Uterus (tissue), 4 donors: ENCODE measurements at places on chromosomes 11 and 22. TPM values are rescaled to one million over a fixed set of nuclear protein-coding genes. Genes with fewer than 3 reads are reported as not detected.

DNA sequence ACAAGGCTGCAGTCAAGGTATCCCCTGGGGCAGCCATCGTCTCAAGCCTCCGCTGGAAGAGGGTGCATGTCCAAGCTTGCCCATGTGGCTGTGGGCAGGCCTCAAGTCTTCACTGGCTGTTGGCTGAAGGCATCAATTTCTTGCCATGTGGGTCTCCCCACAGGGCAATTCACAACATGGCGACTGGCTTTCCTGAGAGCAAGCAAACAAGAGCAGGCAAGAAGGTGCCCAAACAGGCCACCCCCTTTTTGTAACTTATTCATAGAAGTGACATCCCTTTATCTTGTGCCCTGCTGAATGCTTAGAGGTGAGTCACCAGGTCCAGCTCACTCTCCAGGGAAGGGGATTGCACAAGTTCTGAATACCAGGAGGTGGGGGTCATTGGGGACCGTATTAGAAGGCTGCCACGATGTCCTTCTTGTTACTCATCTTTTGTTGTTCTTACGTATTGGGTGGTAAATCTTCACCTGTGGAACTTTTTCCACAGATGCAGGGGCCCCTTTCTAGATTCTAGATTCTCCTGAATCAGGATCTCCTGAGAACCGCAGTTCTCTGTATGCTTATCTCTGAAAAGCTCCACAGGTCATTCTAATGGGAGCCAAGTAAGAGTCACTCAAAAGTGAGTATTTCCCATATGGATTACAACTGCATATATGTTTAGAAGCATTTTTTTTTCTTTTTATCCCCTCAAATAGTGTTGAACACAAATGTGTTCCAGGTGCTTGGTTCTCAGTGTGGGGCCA is 44.2 kb upstream of the MICAL2 start:
- no peak overlapping the region for H3K4me3 ChIP-seq
- no peaks in the 10 kb centered on the region for H3K36me3 ChIP-seq
- DNase-seq, result no peak

- H3K36me3 ChIP-seq, result no peaks in the 10 kb centered on the region
- H3K27me3 ChIP-seq, result no peaks in the 10 kb centered on the region
- DNase-seq, result no peak
- no peak overlapping the region for H3K4me3 ChIP-seq
- H3K4me1 ChIP-seq, result no peaks in the 10 kb centered on the region
These were observed 2.6 kb downstream of the C11orf91 start for GRCh38 chr11:33697997-33698396.

Gene NAV2
- total RNA-seq, result 6.8 TPM

- no peaks in the 10 kb centered on the region for H3K4me1 ChIP-seq
- H3K36me3 ChIP-seq, result no peaks in the 10 kb centered on the region
- no peak overlapping the region for H3K27ac ChIP-seq
- no peaks in the 10 kb centered on the region for H3K27me3 ChIP-seq
These were observed 507.1 kb downstream of the SOX6 start for GRCh38 chr11:15849257-15849656.

Gene KRTAP5-7
- total RNA-seq, result not detected

DNA sequence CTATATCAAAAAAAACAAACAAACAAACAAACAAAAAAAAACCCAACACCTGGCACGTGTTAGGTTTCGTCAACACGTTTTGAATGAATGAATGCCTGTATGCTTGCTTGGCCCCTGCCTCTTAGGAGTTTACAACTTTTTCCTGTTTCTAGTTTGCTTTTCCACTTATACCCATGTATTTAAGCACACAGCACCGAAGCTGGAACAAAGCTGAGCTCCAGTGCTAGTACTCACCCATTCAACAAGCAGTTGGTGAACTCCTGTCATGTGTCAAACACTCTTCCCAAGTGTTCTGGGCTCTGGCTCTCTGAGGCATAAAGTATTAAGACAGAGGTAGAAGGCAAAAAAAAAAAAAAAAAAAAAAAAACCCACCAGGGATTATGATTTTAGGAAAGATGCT is 599.3 kb downstream of the BUD13 start:
- no peaks in the 10 kb centered on the region for H3K4me1 ChIP-seq
- no peak overlapping the region for H3K4me3 ChIP-seq
- no peak overlapping the region for H3K27ac ChIP-seq
- no peak for DNase-seq
- H3K36me3 ChIP-seq, result no peaks in the 10 kb centered on the region

DNA sequence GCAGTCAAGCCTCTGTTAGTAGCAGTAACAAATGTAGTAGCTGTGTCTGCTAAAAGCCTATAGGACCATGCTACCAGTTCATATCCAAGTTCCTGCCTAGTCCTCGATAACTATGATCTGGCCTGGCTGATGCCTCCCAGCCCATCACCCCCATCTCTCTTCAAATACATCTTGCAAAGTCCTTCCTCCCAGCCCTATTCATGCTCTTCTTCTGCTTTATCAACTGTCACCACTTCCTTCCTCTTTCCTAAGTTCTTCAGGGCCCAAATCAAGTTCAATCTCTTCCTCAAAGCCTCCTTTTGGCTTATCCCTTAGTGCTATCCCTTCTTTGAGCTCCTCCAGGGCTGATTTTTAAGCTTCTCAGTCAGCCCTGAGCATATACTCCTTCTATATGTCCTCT is 150.9 kb upstream of the THY1 start:
- H3K36me3 ChIP-seq, result no peaks in the 10 kb centered on the region
- H3K4me1 ChIP-seq, result no peaks in the 10 kb centered on the region
- no peak overlapping the region for H3K4me3 ChIP-seq

Gene POLR2F
- total RNA-seq, result 34.4 TPM

DNA sequence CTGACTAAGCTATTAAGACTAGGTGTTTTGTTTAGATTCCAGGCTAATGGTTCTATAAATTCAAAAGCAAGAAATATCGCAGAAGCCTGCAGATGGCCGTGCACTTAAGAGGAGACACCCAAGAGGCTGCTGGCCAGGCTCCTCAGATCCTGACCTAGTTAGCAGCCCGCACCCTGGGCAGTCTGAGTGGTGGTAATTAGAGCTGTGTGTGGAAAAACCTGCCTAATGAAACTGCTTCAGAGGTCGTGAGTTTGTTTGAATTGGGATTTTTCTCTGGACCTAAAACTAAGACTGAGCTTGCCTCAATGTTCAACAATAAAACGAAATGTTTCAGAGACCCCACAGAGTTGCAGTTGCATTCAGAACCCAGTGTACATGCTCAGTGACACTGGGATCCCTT is 627.7 kb downstream of the OPCML start:
- no peaks in the 10 kb centered on the region for H3K4me1 ChIP-seq
- H3K36me3 ChIP-seq, result no peaks in the 10 kb centered on the region
- no peak overlapping the region for H3K27ac ChIP-seq
- H3K27me3 ChIP-seq, result no peaks in the 10 kb centered on the region
- no peak overlapping the region for H3K4me3 ChIP-seq

- H3K4me3 ChIP-seq, result no peak overlapping the region
- no peaks in the 10 kb centered on the region for H3K27me3 ChIP-seq
- no peaks in the 10 kb centered on the region for H3K36me3 ChIP-seq
- no peak for DNase-seq
- H3K27ac ChIP-seq, result no peak overlapping the region
- no peaks in the 10 kb centered on the region for H3K4me1 ChIP-seq
These were observed 90.5 kb downstream of the MYEOV start for GRCh38 chr11:69384251-69385143.

DNA sequence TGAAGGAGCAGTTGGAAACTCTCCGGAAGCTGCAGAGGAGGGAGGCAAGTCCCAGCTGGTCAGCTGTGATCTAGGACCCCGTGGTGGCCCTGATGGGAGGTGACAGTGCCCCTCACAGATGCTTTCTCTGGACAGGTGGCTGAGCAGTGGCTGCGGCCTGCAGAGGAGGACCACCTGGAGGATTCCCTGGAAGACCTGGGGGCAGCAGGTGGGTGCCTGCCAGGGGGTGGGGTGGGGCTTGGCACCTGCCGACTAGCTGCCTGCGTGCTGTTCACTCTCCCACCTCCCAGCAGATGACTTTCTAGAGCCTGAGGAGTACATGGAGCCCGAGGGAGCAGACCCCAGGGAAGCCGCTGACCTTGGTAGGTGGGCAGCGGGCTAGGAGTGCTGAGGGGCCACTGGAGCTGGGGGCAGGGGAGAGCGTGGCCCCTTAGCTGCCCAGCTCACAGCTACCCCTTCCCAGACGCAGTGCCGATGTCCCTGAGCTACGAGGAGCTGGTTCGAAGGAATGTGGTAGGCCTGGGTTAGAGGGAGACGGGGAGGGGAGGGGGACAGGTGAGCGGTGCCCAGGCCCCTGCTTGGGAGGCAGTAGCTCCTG is 3.1 kb downstream of the SCO2 start:
- no peaks in the 10 kb centered on the region for H3K4me1 ChIP-seq
- H3K27ac ChIP-seq, result no peak overlapping the region
- no peaks in the 10 kb centered on the region for H3K36me3 ChIP-seq
- no peak overlapping the region for H3K4me3 ChIP-seq

DNA sequence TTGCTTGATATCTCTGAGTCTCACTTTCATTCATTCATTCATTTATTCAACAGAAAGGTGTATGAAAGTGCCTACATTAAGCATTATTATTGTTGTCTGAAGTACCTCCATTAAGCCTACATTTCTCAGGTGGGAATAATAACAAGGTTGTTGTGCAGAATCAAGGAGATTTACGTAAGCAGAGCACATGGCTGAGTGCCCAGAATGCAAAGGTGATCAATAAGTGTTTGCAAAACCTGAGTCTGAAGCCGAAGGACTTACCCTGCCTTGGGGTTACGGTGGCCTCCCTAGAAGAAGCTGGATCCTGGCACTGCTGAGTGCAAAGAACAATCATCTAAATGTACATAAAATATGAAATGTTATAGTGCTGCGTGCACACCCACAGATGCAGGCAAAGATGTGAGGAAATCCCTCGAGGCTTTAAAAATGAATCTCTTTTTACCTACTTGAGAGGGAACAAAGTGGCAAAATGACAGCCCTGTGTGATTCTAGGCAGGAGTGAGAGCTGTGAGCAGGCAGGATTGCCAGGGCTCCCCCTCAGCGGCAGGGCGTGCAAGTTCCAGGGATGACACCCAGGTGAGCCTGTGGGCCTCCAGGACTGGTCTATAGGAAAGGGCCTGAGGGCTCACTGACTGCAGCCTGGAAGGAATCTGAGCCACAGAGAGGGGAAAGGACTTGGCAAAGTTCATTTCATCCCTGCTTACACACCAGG is 133.1 kb upstream of the TBCEL start:
- no peak overlapping the region for H3K4me3 ChIP-seq
- no peaks in the 10 kb centered on the region for H3K27me3 ChIP-seq
- H3K4me1 ChIP-seq, result no peaks in the 10 kb centered on the region
- no peak overlapping the region for H3K27ac ChIP-seq
- no peaks in the 10 kb centered on the region for H3K36me3 ChIP-seq

Gene BEST1
- total RNA-seq, result 3.3 TPM

Gene CRYBB2
- total RNA-seq, result not detected

Gene OR51B4
- not detected for total RNA-seq

Gene ADAMTS15
- 9.9 TPM for total RNA-seq

DNA sequence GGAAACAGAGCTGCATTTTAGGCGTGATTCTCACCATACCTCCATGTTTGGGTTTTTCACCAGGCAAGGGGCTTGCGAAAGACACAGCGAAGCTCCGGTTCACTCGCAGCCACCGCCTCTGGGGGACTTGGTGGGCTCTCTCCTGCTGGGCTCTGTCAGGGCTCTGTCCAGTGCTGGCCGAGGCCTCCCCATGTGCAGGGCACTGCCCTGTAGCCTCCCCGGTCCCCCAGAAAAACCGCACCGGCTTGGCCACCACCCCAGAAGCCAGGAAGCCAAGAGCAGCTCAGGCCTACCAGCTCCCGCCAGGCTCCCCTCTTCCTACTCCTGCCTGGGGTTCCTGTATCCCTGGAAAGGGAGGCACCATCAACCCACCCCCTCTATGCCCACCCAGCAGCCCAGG is 151.5 kb downstream of the CTTN start:
- no peaks in the 10 kb centered on the region for H3K36me3 ChIP-seq
- H3K4me3 ChIP-seq, result no peak overlapping the region
- no peak for DNase-seq
- H3K27ac ChIP-seq, result no peak overlapping the region
- no peaks in the 10 kb centered on the region for H3K27me3 ChIP-seq

GRCh38 chr22:42624551-42625106 is 9.9 kb upstream of the POLDIP3 start:
- H3K36me3 ChIP-seq, result no peaks in the 10 kb centered on the region
- H3K4me1 ChIP-seq, result peaks cover 6% of the 10 kb centered on the region
- no peak for DNase-seq
- H3K27ac ChIP-seq, result peak overlapping the region; percentile 8
- no peaks in the 10 kb centered on the region for H3K27me3 ChIP-seq

- H3K27me3 ChIP-seq, result no peaks in the 10 kb centered on the region
- no peaks in the 10 kb centered on the region for H3K4me1 ChIP-seq
- H3K4me3 ChIP-seq, result no peak overlapping the region
- H3K27ac ChIP-seq, result no peak overlapping the region
These were observed 150.7 kb downstream of the BLID start for GRCh38 chr11:121965330-121965729.

GRCh38 chr22:44438056-44438455 is 60.0 kb downstream of the RTL6 start:
- H3K27ac ChIP-seq, result no peak overlapping the region
- H3K27me3 ChIP-seq, result no peaks in the 10 kb centered on the region
- no peak for DNase-seq
- no peak overlapping the region for H3K4me3 ChIP-seq
- H3K36me3 ChIP-seq, result no peaks in the 10 kb centered on the region
- no peaks in the 10 kb centered on the region for H3K4me1 ChIP-seq

DNA sequence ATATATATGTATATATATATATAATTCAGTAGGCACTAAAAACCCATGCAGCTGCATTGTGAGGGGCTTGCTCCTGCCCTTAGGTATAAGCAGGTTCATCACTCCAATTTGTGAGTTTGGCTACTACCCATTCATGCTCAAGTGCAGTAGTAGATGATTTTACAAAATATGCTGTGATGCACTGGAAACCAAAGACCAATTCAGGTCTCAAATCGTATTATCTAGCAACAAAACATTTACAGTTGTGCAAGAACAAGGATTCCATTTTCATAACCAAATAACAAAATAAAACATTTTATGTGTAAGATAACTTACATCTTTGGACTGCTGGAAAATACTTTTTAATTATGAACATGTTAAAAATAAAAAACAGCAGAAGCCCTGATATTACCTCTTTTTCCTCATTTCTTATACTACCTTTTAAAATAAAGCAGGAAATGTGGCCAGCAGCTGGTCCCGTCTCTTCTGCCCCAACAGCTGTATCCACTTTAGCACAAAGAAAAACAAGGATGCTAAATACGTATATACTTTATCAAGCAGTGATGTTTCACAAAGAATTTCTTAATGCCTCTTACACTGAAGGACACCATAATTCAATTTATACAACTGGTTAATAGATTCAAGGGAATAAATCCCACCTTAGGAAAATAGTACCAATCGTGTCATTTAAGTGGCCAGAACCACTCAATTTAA is 2.8 kb downstream of the CREBZF start:
- H3K27ac ChIP-seq, result no peak overlapping the region
- DNase-seq, result no peak
- no peaks in the 10 kb centered on the region for H3K27me3 ChIP-seq
- no peaks in the 10 kb centered on the region for H3K36me3 ChIP-seq

Gene OR56A1
- not detected for total RNA-seq

DNA sequence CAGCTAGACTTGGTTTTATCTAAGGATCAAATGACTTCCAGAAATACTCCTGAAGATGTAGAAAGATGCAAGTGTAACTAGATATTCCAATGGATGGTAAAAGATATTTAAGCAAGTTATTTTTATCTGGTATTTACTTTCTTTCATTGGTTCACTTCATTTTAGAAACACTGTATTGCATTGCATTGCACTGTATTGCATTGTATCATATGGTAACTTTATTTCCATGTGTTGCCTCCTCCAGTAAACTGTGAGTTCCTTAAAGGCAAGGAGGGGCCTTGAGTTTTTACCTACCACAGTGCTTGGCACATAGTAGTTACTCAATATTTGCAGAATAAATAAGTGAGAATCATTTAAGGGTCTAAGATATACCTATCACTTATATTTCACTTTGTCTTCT is 31.8 kb upstream of the FLI1 start:
- no peaks in the 10 kb centered on the region for H3K27me3 ChIP-seq
- no peak overlapping the region for H3K4me3 ChIP-seq
- no peaks in the 10 kb centered on the region for H3K36me3 ChIP-seq
- no peaks in the 10 kb centered on the region for H3K4me1 ChIP-seq
